ENCODE measurements at places on chromosomes 5 and 9. TPM values are rescaled to one million over a fixed set of nuclear protein-coding genes. Genes with fewer than 3 reads are reported as not detected.

The FOXD4L5 gene
- not detected for polyA plus RNA-seq

The FAM153A gene
- not detected for polyA plus RNA-seq

The SPATA9 gene
- 0.66 TPM for polyA plus RNA-seq

The PHYHD1 gene
- 10.0 TPM for polyA plus RNA-seq

The ARHGEF37 gene
- 0.42 TPM for polyA plus RNA-seq

The CAMK2A gene
- polyA plus RNA-seq: 0.19 TPM

The NUTM2G gene
- not detected for polyA plus RNA-seq

The PCDHB16 gene
- 0.93 TPM for polyA plus RNA-seq

The NIM1K gene
- polyA plus RNA-seq: 0.68 TPM

The CTSV gene
- 0.53 TPM for polyA plus RNA-seq

The CTXN3 gene
- not detected for polyA plus RNA-seq

The GPX8 gene
- 131 TPM for polyA plus RNA-seq

The LVRN gene
- polyA plus RNA-seq: 0.06 TPM

The PCDHA2 gene
- not detected for polyA plus RNA-seq

The OCLN gene
- polyA plus RNA-seq: 0.99 TPM

The MZB1 gene
- polyA plus RNA-seq: not detected

The PCDHGA1 gene
- 0.86 TPM for polyA plus RNA-seq

The MAMDC2 gene
- polyA plus RNA-seq: 5.2 TPM

The BAAT gene
- polyA plus RNA-seq: not detected

The IFNB1 gene
- polyA plus RNA-seq: not detected

The PROB1 gene
- 0.36 TPM for polyA plus RNA-seq

The POLR3G gene
- polyA plus RNA-seq: 11.6 TPM

The RGMB gene
- polyA plus RNA-seq: 129 TPM

The ANKRD33B gene
- polyA plus RNA-seq: 3.3 TPM

The WDR38 gene
- not detected for polyA plus RNA-seq

The PCDHB11 gene
- 0.05 TPM for polyA plus RNA-seq

The EPB41L4A gene
- polyA plus RNA-seq: not detected

The CER1 gene
- not detected for polyA plus RNA-seq

The SREK1 gene
- polyA plus RNA-seq: 18.0 TPM

The CCL19 gene
- not detected for polyA plus RNA-seq

The KCTD16 gene
- polyA plus RNA-seq: 0.43 TPM

The C9 gene
- polyA plus RNA-seq: not detected

The SIT1 gene
- not detected for polyA plus RNA-seq

Data from IMR-90 (cell line).